Choroid plexus epithelial cell (primary cell): ENCODE measurements at places on chromosomes 7 and 10.

GRCh38 chr7:101453617-101454016, 90.9 kb downstream of the COL26A1 start:
- DNase-seq = no peak

DNA sequence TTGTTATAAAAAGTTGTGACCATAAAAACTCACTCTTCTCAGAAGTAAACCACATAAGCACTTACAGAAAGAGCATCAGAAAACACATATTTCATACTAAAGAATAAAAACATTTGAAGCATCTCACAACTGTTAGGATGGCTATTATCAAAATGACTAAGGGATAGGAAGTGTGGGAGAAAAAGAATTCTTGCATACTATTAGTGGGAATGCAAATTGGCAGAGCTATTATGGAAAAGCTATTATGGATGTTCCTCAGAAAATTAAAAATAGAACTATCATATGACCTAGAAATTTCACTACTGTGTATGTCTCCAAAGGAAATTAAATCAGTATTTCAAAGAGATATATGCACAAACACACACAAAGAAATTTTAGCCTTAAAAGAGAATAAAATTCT, 25.2 kb upstream of the POT1 start:
- no peak for DNase-seq

- no peak for DNase-seq
These were observed 28.9 kb downstream of the AMZ1 start for GRCh38 chr7:2716906-2717292.

DNA sequence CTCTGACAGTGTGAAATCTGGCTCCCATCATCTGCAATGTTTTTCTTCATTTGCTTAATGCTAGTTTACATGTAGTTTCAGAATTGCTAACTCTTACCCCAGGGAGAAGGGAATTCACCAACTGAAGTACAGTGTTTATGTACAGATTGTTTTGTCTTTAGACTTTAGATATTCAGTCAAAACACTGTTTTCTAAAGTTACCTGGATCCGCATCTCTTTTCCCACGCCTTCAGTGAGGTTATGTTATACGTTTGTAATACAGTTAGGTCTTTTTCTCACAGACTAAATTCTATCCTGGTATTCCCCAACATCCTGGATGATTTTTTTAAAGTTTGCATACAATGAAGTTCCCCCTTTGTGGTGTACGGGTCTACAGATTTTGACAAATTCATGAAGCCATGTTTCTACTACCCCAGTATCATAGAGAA, 3.2 kb upstream of the LYZL1 start:
- no peak for DNase-seq

DNA sequence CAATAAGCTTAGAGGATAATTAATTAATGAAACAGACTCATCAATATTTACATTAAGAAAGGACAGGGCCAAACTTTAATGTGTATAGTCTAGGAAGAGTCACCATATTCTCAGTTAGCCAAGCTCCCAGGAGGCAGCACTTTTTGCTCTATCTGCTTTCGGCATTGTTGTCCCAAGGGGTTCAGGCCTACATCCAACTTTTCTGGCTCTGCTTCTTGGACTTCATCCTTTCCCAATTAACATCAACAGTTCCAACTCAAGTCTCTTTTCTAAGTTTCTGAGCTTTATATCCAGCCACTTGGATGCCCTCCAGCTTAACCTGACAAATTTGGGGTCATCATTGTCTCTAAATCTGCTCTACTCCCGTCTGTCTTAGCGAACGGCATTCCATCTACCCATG, 42.8 kb downstream of the GLI3 start:
- no peak for DNase-seq

GRCh38 chr10:133307776-133308420, 774 bp downstream of the TUBGCP2 start:
- DNase-seq = peak; percentile 82

GRCh38 chr7:20107582-20107981, 109.6 kb downstream of the MACC1 start:
- no peak for DNase-seq

DNA sequence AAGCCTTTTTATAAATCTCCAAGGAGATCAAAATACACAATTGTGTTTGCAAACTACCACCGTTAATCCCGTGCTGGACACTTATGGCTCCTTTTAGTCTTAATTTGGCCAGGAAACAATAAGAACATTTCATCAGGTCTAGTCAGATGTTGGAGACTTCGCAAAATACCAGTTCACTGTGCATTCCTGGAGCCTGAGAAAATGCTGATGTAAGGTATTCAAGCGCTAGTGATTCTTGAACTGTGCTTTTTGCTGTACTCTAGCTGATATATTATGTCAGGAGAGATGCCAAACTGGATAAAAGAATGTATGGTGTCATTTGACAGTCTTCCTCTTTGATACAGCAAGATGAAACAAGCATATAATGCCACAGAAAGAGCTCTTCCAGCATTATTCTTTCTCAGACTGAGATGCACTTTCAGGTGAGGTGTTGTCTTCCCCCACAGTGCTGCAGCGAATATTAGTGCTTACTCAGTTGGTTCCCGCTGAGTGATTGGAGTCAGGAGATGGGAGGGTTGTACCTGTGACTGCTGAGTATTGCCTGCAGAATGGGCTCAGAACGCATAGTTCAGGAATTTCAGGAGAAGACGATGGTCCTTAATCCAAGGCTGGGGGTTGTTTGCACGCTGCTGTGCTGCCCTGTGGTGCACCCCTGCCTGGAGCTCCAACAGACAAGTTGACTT, 59.2 kb downstream of the OGDH start:
- peak; percentile 97 for DNase-seq

- DNase-seq = peak; percentile 54
These were observed 117.0 kb upstream of the STK17A start for GRCh38 chr7:43465581-43466554.

GRCh38 chr10:88315755-88316154, 267.4 kb downstream of the RNLS start:
- peak; percentile 13 for DNase-seq

- DNase-seq = no peak
These were observed 8.5 kb upstream of the PNLIPRP2 start for GRCh38 chr10:116612107-116612769.

DNA sequence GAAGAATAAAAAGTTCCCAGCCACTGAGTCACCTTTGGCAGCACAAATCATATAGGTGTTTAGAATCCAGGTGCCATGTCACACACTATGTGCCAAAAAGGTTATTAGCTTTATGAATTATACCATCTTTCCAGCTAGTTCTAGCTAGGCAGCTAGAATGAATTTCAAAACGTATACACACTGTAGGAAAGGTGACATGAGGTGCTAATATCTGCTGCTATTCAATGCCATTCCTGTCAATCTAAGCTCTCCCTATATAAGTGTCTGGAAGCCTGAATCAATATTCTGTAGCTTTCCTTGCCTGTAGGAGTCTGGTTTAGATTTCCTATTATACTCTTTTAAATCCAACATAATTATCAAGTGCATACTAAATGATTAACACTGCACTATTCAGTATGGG, 868.6 kb downstream of the GATA3 start:
- DNase-seq = no peak

DNA sequence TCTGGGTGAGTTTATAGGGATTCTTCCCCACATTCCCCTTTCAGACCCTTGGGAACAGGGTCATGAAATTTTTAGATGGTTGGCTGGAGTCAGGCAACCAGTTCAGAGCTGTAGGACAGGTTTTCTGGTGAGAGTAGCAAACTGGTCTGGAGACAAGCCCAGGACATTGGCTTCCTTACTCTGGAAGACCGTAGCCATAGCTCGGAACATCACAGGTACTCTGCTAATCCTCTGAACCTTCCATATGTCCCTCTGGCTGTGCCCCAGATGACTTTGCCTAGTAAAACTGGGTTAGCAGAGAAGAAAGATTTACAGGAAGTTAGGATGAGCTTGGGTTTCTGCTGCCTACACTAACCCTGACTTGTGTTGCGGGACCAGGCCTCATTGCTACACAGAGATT, 104.5 kb upstream of the MKLN1 start:
- DNase-seq = no peak

DNA sequence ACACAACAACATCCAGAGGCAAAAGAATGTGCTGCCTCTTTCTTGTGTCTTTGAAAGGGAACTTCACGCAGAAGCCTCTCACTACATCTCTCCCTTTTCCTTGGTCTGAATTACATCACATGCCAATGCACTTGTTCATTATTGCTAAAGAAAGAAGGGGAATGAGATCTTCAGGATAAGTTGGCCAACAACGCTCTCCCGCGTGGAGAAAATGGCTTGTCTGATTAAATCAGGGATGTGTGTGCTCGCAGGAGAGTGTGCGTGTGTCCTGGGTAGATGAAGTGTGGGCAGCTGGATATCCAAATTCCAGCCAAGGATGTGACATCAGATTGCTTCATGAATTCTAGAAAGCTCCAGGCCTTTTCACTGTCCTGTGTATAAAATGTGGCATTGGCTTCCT, 541.6 kb upstream of the FZD8 start:
- no peak for DNase-seq

GRCh38 chr7:335358-336148, 45.6 kb downstream of the FOXL3 start:
- no peak for DNase-seq

DNA sequence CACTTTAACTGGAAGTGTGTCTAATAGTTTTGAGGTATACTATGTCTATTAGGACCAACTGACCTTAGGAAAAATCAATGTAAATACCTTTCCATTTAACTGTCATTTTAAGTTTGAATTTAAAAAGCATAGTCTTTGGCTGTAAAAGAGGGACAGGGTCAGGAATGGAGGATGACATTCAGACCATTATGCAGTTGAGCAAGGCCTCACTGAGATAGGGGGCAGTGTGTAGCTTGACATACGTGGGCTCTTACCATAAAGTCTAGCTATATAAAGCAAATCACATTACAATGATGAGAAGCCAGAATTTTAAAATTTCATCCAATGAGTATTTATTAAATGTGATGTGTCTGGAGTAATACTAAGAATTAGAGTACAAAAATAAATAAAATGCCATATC, 17.9 kb downstream of the PALS2 start:
- DNase-seq = no peak

GRCh38 chr10:73096041-73096448, 621 bp downstream of the P4HA1 start:
- peak; percentile 81 for DNase-seq
